ENCODE measurements at places on chromosomes 1 and 21.

DNA sequence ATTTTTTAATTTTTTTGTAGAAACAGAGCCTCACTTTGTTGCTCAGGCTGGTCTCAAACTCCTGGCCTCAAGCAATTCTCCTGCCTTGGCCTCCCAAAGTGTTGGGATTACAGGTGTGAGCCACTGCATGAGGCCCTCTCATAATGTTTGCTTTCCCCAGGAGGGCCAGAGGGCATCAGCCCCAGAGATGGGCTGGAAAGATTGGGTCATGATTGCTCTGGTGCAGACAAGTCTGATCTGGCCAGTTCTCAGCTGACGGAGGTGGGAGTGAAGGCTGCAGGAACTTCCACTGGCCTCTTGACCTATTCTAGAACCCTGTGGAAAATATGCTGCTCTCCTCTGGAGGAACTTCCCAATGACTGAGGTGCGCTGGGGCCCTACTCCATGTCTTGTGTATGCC is 43.4 kb upstream of the RD3 start:
- H3K4me3 ChIP-seq = no peak overlapping the region
- no peak for DNase-seq
- H3K27me3 ChIP-seq = no peaks in the 10 kb centered on the region
- peaks cover 9% of the 10 kb centered on the region for H3K4me1 ChIP-seq
- H3K27ac ChIP-seq = no peak overlapping the region

DNA sequence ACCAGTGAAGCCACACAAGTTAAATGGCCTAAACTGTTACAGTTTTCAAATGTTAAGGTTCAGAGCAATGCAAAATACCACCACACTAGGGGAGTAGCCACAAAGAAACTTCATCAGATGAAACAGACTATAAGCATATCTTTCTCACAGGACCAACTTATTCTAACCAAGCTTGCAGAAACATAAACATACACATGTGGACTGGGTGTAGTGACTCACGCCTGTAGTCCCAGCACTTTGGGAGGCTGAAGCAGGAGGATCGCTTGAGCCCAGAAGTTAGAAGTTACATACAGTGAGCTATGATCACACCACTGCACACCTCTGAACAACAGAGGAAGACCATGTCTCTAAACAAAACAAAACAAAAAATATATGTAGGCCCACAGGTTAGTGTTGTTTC is 17.3 kb downstream of the WDR47 start:
- no peak overlapping the region for H3K27ac ChIP-seq
- H3K4me3 ChIP-seq = no peak overlapping the region
- H3K36me3 ChIP-seq = no peaks in the 10 kb centered on the region
- DNase-seq = peak; percentile 69

DNA sequence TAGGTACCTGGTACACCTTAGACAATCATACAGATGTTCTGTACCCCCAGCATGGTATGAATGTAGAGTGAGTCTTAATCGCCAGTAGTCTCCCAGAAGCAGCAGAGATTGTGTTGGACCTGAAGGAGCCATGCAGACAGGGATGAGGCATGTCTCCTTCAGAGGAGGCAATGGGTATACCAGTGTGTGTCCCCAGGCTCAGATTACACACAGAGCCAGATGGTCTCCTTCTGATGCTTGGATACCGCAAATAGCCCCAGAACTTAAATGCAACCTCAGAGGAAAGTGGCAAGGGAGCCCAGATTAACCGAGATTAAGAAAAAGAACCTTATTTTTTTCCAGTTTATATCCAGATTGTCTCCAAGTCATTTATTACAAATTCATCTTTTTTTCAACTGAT is 96.8 kb upstream of the C21orf91 start:
- no peaks in the 10 kb centered on the region for H3K4me1 ChIP-seq
- no peak overlapping the region for H3K4me3 ChIP-seq
- no peaks in the 10 kb centered on the region for H3K36me3 ChIP-seq
- DNase-seq = no peak

- no peak overlapping the region for H3K4me3 ChIP-seq
- H3K4me1 ChIP-seq = peaks cover 6% of the 10 kb centered on the region
These were observed 24.3 kb upstream of the PCP4 start for GRCh38 chr21:39842741-39843459.

DNA sequence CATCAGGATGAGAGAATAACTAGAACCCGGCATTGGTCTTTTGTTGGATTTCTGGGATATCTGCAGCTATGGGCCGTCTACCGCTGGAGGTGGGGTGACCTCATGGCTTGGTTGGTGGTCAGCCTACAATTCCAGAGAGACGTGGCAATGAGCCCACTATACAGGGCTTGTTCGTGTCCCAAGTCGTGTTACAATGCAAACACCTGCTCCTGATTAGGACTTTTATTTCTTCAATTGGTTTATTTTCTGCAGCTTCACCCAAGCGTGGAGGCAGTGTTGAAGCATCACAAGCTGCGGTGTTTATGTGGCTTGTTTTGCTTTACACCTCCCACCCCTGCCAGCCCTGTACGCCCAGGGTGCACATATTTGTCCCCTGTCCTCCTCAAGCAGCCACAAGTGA is 211.7 kb upstream of the TMEM51 start:
- no peak overlapping the region for H3K4me3 ChIP-seq
- peaks cover 11% of the 10 kb centered on the region for H3K36me3 ChIP-seq
- no peak for DNase-seq
- no peak overlapping the region for H3K27ac ChIP-seq
- H3K27me3 ChIP-seq = no peaks in the 10 kb centered on the region

DNA sequence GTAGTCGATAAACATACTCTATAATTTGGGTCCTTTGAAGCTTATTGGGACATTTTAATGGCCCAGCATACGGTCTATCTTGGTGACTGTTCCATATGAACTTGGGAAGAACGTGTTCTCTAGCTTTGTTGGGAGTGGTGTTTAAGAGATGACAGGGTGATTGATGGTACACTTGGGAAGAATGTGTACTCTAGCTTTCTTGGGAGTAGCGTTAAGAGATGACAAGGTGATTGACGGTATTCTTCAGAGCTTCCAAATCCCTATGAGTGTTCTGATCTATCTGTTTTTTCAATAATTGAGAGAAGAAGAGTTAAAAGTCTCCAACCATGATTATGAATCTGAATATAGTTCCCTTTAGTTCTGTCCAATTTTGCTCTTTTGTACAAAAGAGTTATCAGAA is 9.4 kb downstream of the NPHP4 start:
- H3K4me3 ChIP-seq = no peak overlapping the region
- peaks cover 10% of the 10 kb centered on the region for H3K4me1 ChIP-seq
- no peak overlapping the region for H3K27ac ChIP-seq
- peaks cover 7% of the 10 kb centered on the region for H3K36me3 ChIP-seq

DNA sequence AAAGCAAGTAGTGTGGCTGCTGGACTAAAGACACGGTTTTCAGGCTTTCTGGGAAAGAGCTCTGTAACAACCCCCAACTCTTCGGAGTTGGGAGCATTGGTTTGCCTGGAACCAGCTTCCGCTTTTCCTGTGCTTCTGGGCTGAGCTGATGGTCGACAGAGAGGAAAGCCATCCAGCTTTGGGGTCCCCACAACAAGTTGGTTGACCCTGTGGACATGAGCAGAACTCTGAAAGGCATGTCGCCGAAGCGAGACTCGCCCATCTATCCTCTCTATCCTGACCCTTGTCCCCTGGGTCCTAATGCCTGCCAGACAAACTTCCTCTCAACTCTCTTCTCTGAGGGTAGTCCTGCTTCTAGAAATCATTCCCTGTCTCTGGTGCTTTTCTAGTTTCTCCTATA is 31.9 kb upstream of the FCGR2A start:
- H3K27ac ChIP-seq = no peak overlapping the region
- H3K36me3 ChIP-seq = no peaks in the 10 kb centered on the region
- H3K4me3 ChIP-seq = peak overlapping the region; percentile 58

GRCh38 chr1:101227837-101228236 is 9.0 kb upstream of the S1PR1 start:
- no peak overlapping the region for H3K27ac ChIP-seq
- no peaks in the 10 kb centered on the region for H3K27me3 ChIP-seq
- no peak for DNase-seq
- H3K4me1 ChIP-seq = no peaks in the 10 kb centered on the region
- no peaks in the 10 kb centered on the region for H3K36me3 ChIP-seq

- no peak for DNase-seq
- no peak overlapping the region for H3K4me3 ChIP-seq
- no peaks in the 10 kb centered on the region for H3K27me3 ChIP-seq
- H3K27ac ChIP-seq = no peak overlapping the region
- H3K36me3 ChIP-seq = no peaks in the 10 kb centered on the region
These were observed 176.0 kb downstream of the ATP6V1G3 start for GRCh38 chr1:198364471-198364870.

DNA sequence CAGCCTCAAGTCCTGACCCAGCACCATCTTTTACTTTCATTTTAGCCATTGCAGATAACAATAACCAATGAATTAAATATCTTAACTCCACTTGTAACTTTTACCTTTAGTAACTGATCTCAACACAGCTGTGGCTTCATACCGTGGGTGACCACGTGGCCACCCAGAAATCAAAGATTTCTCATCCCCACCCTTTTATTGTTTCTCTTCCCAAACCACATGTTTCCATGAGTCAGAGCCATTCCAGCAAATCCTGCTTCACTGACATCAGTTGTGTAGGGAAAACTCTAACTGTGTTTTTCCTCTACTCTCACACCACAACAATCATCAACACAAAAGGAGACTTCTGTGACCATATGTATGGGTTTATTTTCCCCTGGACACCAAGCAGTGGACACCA is 25.1 kb upstream of the BRDT start:
- peaks cover 4% of the 10 kb centered on the region for H3K4me1 ChIP-seq
- no peak overlapping the region for H3K4me3 ChIP-seq
- peak; percentile 73 for DNase-seq
- no peak overlapping the region for H3K27ac ChIP-seq

DNA sequence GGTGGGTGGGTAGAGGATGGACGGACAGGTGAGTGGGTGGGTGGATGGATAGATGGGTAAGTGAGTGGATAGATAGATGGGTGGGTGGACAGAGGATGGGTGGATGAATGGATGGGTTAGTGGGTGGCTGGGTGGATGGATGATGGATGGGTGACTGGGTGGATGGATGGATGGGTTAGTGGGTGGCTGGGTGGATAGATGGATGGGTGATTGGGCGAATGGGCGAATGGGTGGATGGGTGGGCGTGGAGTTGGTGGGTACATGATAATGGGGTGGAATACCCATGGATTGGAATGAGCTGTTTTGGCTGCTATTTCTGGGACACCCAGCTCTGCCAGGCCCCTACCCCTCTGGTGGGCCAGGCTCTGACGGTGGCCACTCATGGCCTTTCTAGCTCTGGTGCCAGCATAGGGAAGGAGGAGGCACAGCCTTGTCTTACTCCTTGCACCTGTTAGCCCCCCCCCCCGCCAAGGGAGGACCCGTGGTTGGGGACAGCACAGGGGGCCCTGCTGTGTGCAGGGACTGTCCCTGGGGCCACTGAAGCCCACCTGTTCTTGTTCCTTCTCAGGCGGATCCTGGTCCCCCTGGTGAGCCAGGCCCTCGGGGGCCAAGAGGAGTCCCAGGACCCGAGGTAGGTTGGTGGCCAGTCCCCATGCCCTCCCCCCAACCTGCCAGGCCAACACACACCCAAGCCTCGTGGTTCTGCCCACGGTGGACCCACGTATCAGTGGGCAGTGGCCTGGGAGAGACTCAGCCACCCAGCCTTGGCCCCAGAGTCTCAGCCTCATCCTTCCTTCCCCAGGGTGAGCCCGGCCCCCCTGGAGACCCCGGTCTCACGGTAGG is 26.4 kb downstream of the COL6A2 start:
- no peak overlapping the region for H3K4me3 ChIP-seq
- peaks cover 100% of the 10 kb centered on the region for H3K36me3 ChIP-seq
- H3K27me3 ChIP-seq = no peaks in the 10 kb centered on the region
- peaks cover 14% of the 10 kb centered on the region for H3K4me1 ChIP-seq

DNA sequence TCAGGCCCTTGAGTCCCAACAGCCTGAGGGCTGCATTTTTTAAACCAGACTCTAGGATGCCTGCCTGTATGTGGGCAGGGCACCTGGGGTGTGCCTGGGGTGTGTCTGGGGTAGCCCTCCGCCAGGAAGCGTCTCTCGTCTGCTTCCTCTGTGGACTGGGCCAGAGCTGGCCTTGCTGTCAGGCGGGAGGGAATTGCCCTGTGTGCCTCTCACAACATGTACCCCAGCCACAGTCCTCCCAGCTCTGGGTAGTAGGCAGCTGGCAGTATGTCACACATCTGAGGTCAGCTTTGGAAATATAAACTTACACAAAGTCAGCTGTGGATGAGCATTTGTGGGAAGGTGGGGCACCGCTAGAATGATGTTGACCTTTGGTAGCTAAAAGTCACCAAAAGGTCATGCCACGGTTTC is 13.0 kb downstream of the TRAF5 start:
- peaks cover 7% of the 10 kb centered on the region for H3K4me1 ChIP-seq
- no peaks in the 10 kb centered on the region for H3K36me3 ChIP-seq
- DNase-seq = no peak
- no peak overlapping the region for H3K4me3 ChIP-seq
- no peak overlapping the region for H3K27ac ChIP-seq
- H3K27me3 ChIP-seq = no peaks in the 10 kb centered on the region

GRCh38 chr1:232274236-232274855 is 355.6 kb downstream of the SIPA1L2 start:
- no peak overlapping the region for H3K27ac ChIP-seq
- H3K4me1 ChIP-seq = peaks cover 3% of the 10 kb centered on the region
- H3K4me3 ChIP-seq = no peak overlapping the region
- no peaks in the 10 kb centered on the region for H3K27me3 ChIP-seq
- no peaks in the 10 kb centered on the region for H3K36me3 ChIP-seq

- peak overlapping the region; percentile 74 for H3K4me3 ChIP-seq
- H3K36me3 ChIP-seq = peaks cover 41% of the 10 kb centered on the region
- H3K4me1 ChIP-seq = peaks cover 45% of the 10 kb centered on the region
- peak overlapping the region; percentile 100 for H3K27ac ChIP-seq
- no peak for DNase-seq
These were observed 5.1 kb downstream of the HDGF start for GRCh38 chr1:156746406-156746727.

- DNase-seq = no peak
- H3K4me1 ChIP-seq = no peaks in the 10 kb centered on the region
- H3K36me3 ChIP-seq = no peaks in the 10 kb centered on the region
- no peak overlapping the region for H3K4me3 ChIP-seq
- H3K27me3 ChIP-seq = no peaks in the 10 kb centered on the region
- no peak overlapping the region for H3K27ac ChIP-seq
These were observed 12.4 kb upstream of the PRPF38B start for GRCh38 chr1:108679586-108680213.

GRCh38 chr1:172673761-172674160 is 14.9 kb downstream of the FASLG start:
- no peak overlapping the region for H3K4me3 ChIP-seq
- no peaks in the 10 kb centered on the region for H3K36me3 ChIP-seq
- no peak overlapping the region for H3K27ac ChIP-seq
- H3K27me3 ChIP-seq = no peaks in the 10 kb centered on the region
- no peaks in the 10 kb centered on the region for H3K4me1 ChIP-seq
- DNase-seq = no peak

- peaks cover 8% of the 10 kb centered on the region for H3K4me1 ChIP-seq
- H3K27ac ChIP-seq = no peak overlapping the region
- H3K4me3 ChIP-seq = no peak overlapping the region
- no peaks in the 10 kb centered on the region for H3K27me3 ChIP-seq
- DNase-seq = no peak
These were observed 15.9 kb downstream of the TXNIP start for GRCh38 chr1:145980457-145980994.

DNA sequence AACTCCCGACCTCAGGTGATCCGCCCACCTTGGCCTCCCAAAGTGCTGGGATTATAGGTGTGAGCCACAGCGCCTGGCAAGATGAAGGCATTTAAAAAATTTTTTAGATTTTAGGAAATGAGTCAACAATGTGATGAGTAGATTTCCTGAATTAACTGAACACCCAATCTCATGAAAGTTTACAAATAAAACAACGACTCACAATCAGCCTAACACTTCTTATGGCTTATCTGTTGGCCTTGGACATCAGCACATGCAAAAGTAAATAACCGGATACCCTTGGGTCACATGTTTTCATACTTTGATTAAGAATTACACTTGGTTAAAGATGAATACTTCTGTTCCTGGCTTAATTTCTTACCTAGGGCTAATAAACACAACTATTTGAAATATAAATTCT is 3.0 kb downstream of the GNG12 start:
- peaks cover 12% of the 10 kb centered on the region for H3K4me1 ChIP-seq
- no peaks in the 10 kb centered on the region for H3K36me3 ChIP-seq
- DNase-seq = no peak
- no peaks in the 10 kb centered on the region for H3K27me3 ChIP-seq
